ENCODE measurements at places on chromosomes 6 and 20. TPM values are rescaled to one million over a fixed set of nuclear protein-coding genes. Genes with fewer than 3 reads are reported as not detected.
A peak's percentile ranks its signal among the peaks of the same experiment; 100 is the strongest.

Gene C4B
- total RNA-seq = 6.5 TPM

Gene DLK2
- 13.7 TPM for total RNA-seq

Gene DEF6
- 0.43 TPM for total RNA-seq

Gene NFYA
- 21.6 TPM for total RNA-seq

Gene ZNF512B
- 2.2 TPM for total RNA-seq

Gene IL20RA
- not detected for total RNA-seq

Gene ANGPT4
- 1.3 TPM for total RNA-seq

Gene HDGFL1
- not detected for total RNA-seq

Gene HCRTR2
- total RNA-seq = not detected

Gene PRSS16
- 3.4 TPM for total RNA-seq

Gene CST11
- total RNA-seq = not detected

Gene KHDC1
- total RNA-seq = 5.5 TPM

DNA sequence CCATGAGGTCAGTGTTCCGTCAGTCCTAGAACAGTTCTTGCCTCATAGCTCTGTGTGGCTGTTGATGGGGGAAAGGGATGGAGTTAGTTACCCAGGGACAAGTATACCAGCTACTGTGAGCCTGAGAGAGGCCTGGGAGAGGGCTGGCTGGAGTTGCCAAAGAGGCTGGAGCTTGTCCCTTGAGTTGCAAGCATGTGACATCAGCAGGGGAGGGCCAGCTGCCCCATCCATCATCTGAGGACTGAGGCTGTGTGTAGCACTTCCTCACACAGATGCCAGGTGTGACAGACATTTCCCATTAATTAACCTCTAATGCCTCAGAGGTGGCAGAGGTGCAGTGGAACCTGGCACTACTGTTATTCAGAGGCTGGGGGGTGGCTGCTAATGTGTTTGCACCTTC is 131.6 kb downstream of the PHACTR3 start:
- no peak for DNase-seq

- no peak for DNase-seq
These were observed 38.1 kb downstream of the BICRAL start for GRCh38 chr6:42819803-42820511.

DNA sequence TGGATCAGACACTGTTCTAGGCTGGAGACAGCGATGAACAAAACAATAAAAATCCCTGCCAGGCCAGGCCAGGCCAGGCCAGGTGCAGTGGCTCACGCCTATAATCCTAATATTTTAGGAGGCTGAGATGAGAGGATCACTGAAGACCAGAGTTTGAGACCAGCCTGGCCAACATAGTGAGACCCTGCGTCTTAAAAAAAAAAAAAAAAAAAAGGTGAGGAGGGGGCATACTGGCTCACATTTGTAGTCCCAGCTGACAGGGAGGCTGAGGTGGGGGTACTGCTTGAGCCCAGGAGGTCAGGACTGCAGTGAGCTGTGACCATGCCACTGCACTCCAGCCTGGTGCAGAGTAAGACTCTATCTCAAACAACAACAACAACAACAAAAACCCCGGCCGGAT is 4.5 kb downstream of the MUCL3 start:
- no peak for DNase-seq

GRCh38 chr6:5713519-5713918 is 293.2 kb downstream of the NRN1 start:
- DNase-seq = no peak

GRCh38 chr6:33815854-33816253 is 12.1 kb upstream of the MLN start:
- DNase-seq = peak; percentile 41

DNA sequence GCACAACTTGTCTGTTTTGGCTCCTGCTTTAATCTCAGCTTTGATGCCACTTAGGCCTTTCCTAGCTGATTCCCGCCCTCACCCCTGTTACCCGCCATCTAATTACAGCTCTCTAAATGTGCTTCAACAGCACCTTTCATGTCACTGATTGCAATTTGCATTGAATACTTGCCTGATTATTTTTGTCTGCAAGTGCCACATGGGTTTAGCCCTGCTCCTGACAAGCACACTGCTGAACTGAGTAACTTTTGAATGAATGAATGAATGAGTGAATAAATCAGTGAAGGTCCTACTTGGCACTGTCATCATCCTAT is 591 bp upstream of the DCBLD1 start:
- DNase-seq = no peak

DNA sequence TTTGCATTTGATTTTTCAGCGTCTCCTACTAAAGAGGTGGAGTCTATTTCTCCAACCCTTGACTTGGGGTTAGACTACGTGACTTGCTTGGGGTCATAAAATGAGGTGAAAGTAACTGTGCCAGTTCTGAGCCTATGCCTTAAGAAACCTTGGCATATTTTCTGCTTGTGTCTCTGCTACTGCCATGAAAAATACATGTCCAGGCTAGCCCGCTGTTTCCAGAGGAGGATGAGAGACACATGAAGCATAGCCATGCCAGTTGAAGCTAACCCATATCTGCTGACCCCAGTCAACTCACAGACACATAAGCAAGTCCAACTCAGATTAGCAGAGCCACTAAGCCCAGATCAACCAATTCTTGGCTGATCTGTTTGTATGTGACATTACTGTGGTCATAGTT is 38.7 kb downstream of the SCP2D1 start:
- no peak for DNase-seq

- no peak for DNase-seq
These were observed 28.9 kb downstream of the TBC1D7 start for GRCh38 chr6:13299403-13299821.

DNA sequence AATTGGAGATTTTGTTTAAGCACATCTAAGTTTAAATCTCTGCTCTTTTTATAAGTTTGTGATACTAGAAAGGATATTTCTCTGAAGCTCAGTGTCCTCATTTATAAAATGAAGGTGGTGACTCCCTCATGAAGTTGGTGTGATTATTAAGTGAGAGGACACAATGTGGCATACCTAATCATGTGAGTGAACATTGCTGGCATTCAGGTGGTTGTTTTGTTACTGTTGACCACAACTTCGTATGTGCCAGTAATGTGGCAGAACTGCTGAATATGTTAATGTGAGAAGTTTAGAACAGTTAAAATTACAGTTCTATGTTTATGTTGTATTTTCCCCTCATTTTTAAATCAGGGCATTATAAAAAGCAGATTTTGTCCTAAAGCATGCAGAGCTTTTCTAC is 127.2 kb downstream of the STXBP5 start:
- DNase-seq = no peak

DNA sequence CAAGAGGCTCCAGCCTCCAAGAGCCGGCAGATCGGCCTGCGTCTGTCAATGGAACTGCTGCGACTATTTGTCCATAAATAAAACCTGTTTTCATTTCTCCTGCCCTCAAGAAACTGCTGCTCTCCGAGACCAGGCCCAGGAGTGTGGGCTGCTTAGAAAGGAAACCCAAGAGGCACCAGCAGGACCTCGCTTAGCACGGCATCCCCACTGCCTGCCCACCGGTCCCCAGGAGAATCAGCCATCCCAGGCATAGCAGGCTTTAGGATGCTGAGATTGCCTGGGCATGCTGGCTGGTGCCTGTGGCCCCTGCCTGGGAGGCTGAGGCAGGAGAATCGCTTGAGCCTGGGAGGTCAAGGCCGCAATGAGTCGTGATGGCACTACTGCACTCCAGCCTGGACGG is 17.6 kb downstream of the NTSR1 start:
- DNase-seq = no peak

- no peak for DNase-seq
These were observed 37.2 kb upstream of the PLCB1 start for GRCh38 chr20:8094850-8095249.

- DNase-seq = no peak
These were observed 758.0 kb upstream of the MMS22L start for GRCh38 chr6:98041056-98041455.

GRCh38 chr6:441126-441920 is 49.8 kb downstream of the IRF4 start:
- DNase-seq = no peak

Data from H4 (cell line).